ENCODE measurements at places on chromosomes 5 and 9.

- DNase-seq, result no peak
Measured at GRCh38 chr9:78677326-78677725, 380.4 kb downstream of the PSAT1 start.

DNA sequence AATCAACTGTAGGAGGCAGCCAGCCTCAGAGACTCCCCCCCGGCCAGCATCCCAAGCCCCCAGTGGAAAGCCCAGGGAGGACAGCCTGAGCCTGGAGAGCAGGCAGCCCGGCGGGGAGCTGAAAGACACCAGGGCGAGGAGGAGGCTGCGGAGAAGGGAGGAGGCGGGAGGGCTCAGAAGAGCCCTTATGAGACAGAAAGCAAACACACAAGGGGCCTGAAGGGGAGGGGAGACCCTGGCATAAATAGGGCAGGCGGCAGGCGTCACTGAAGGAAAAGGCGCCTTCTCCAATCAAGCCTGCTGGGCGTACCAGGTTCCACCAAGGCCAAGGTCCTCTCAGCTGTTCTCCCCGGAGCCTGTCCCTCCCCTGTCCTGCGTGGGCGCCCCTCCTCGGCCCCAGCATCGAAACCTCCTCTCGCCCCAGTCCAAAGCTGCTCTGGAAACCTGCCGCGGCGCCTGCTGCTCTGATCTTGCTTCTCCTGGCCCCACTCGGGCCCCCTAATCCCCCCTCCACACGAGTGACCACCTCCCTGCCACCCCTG, 1.3 kb downstream of the SLC9A3 start:
- DNase-seq, result no peak

DNA sequence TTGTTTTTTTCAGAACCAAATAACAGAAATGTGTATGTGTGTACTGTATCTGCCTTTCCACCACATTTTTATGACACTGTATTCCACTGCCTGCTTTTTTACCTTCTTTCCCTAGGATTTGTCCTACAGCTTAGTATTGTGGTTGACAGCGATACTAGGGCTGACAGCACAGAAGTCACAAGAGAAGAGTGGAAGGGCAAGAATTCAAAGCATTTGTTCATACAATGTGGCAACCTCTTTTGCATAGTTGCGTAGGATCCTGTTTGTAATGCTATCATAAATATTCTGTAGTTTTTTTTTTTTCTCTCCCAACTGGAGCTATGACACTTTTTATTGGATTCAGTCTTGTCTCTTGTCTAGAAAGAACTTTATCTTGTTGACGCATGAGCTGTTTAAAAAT, 5.6 kb upstream of the BNIP1 start:
- DNase-seq, result no peak

GRCh38 chr5:18560602-18561001, 926.3 kb downstream of the TAF11L14 start:
- no peak for DNase-seq

DNA sequence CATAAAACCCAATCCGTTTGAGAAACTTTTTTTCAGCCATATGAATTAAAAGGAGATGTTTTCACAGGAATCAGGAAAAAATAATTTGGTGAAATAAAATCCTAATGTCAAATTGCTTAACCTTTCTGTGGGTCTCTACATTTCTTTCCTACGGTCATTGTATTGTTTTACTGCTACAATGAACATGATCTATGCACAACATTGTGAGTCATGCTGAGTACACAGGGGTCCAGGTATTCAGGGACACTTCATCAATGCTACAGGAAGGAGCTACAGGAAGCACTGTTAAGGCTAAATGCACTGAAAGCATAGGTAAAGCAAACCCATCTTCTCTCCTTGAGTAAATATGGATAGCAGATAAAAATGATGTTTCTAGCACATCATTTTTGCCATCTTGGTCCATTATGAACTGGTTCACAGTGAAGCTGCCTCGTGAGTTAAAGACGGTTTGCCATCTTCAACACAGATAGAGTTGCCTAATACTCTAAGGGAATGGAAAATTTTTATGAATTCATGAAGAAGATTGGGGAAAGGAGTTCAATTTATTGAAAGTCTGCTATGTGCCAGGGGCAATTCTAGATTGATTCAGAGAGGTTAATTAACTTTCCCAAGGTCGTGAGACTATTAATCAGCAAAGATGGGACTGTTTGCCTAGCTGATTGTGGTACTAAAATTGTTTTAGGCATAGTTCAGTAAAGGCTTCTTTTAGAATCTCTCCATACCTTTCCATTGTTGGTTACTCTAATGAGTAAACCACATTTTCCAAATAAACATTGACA, 85.5 kb downstream of the DIRAS2 start:
- no peak for DNase-seq

DNA sequence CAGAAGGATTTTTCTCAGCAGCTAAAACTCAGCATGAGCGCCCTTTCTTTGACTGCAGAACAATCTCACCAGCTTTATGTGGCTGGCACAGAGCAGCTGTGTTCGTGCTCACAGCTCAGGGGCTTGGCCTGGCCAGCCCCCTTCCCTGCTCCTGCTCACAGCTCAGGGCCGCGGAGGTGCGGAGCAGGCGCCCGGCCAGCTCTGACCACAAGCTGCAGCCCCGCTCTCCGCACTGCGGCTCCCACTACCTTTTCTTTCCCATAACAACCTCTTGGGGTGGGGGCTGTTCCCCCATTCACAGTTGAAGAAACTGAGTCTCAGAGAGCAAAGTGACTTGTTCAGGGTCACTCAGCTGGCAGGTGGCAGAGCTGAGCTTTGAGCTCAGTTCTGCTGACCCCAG, 34.0 kb upstream of the PHYKPL start:
- no peak for DNase-seq

DNA sequence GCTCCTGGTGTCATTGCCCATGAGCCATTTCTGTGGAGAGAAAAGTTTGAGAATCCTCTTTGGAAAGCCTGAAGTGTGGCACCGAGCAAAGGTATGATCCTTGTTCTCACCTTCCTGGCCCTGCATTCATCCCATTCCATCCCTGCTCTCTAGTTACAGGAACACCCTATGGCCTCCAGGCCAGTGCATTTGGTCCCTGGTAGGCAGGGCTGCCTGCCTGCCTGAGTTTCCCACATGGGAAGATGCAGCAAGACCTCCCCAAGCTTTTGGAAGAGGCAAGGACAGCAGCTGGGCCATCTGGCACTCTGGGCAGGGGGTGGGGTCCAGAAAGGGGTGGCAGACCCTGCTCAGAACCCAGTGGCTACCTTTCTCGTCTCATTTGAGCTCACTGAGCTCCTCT, 24.5 kb downstream of the IGIP start:
- DNase-seq, result no peak

DNA sequence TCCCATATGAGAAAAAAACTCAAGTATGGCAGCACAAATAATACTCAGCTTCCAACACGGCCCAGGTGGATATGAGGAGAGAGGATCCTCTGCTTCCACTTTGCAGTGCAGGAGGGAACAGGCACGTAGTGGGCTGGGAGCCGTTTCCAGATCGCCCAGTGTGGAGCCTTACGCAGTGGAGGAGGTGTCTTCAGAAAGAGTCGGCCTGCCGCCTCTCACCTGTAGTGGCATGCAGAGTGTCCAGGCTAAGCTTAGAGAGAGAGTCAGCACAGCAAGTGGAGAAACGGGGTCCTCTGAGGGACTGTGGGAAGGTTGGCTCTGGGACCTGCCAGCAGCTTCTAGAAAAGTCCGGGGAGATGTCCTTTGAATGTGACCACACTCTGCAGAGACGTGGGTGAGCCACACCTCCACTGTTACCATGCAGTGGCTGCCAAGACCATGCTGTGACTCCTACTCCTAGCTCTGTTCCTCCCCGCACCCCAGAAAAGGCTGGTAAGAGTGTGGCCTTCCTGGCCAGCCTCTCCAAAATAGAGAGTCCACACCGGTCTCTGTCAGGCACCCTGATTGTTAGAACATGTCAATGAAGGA, 3.5 kb upstream of the SEMA4D start:
- DNase-seq, result no peak

Data from activated CD4-positive, alpha-beta T cell treated with anti-CD3 and anti-CD28 coated beads, Interleukin-2, Interleukin-6, amounts not matched to agents 100 ng/mL and 50 ng/mL, durations not matched to agents 16 hours and 8 hours (primary cell).